Activated CD8-positive, alpha-beta T cell treated with anti-CD3 and anti-CD28 coated beads for 36 hours (primary cell): ENCODE measurements at places on chromosomes 13 and 19. TPM values are rescaled to one million over a fixed set of nuclear protein-coding genes. Genes with fewer than 3 reads are reported as not detected.

GRCh38 chr13:101231751-101232428 is 184.4 kb downstream of the NALCN start:
- H3K4me3 ChIP-seq = no peak overlapping the region
- H3K36me3 ChIP-seq = no peaks in the 10 kb centered on the region
- H3K27ac ChIP-seq = no peak overlapping the region
- no peaks in the 10 kb centered on the region for H3K4me1 ChIP-seq
- no peak for DNase-seq

DNA sequence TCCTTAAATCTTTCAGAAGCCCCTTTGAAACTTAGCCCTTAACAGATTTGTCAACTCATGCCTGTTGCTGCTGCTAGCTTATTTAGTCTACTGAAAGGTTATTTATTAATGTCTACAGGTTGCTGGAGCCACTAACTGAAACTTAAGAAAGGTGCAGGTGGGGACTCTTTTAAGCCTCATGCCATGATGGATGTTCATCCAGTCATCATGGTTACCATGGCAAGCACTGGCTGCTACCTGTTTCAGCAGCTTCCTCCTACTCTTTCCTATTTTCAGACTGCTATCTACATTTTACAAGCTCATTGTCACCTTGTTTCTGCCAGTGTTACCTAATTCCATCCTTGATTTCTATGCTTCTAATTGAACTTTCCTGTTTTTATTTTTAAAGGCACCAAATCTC is 27.1 kb downstream of the DGKH start:
- no peaks in the 10 kb centered on the region for H3K27me3 ChIP-seq
- DNase-seq = peak; percentile 27
- H3K36me3 ChIP-seq = peaks cover 9% of the 10 kb centered on the region

- no peaks in the 10 kb centered on the region for H3K4me1 ChIP-seq
- no peak overlapping the region for H3K4me3 ChIP-seq
- no peaks in the 10 kb centered on the region for H3K27me3 ChIP-seq
- H3K36me3 ChIP-seq = peaks cover 4% of the 10 kb centered on the region
- DNase-seq = peak; percentile 12
Observed at GRCh38 chr19:18672606-18673337, 10.7 kb upstream of the CRTC1 start.

GRCh38 chr13:41716236-41716635 is 244.7 kb downstream of the VWA8 start:
- H3K4me1 ChIP-seq = peaks cover 3% of the 10 kb centered on the region
- H3K4me3 ChIP-seq = no peak overlapping the region
- no peak overlapping the region for H3K27ac ChIP-seq
- no peaks in the 10 kb centered on the region for H3K27me3 ChIP-seq

- H3K4me1 ChIP-seq = peaks cover 12% of the 10 kb centered on the region
- no peak for DNase-seq
- no peak overlapping the region for H3K27ac ChIP-seq
- H3K36me3 ChIP-seq = peaks cover 69% of the 10 kb centered on the region
- H3K27me3 ChIP-seq = no peaks in the 10 kb centered on the region
Observed at GRCh38 chr19:57302727-57303401, 17.4 kb upstream of the ZNF543 start.

DNA sequence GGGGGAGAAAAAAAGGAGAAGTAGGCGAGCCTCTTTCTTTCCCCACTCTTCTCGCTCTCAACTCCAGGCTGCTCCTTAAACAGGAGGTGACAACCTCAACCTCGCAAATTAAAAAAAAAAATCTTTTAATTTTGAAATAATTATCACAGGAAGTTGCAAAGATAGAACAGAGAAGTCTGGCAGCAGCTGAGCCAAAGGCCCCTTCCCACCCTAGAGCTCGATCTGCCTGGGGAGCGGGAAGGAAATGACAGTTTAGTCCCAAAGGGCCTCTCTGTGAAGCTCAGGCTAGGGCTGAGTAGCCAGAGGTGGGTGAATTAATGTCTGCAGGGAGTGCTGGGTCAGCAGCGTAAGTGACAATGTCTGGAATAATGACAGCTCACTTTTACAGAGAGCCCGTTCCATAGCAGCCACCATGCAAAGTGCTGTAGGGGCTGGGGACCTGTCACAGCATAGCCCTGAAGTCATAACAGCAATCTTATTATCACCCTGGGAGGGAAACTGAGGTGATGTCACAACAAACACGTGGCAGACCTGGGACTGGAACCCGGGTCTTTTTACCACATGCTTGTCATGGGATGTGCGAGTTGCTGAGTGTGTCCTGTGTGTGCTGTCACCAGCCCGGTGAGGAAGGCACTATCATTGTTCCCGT is 8.8 kb upstream of the CD22 start:
- H3K4me3 ChIP-seq = no peak overlapping the region
- no peaks in the 10 kb centered on the region for H3K36me3 ChIP-seq
- no peak overlapping the region for H3K27ac ChIP-seq
- H3K4me1 ChIP-seq = peaks cover 10% of the 10 kb centered on the region

DNA sequence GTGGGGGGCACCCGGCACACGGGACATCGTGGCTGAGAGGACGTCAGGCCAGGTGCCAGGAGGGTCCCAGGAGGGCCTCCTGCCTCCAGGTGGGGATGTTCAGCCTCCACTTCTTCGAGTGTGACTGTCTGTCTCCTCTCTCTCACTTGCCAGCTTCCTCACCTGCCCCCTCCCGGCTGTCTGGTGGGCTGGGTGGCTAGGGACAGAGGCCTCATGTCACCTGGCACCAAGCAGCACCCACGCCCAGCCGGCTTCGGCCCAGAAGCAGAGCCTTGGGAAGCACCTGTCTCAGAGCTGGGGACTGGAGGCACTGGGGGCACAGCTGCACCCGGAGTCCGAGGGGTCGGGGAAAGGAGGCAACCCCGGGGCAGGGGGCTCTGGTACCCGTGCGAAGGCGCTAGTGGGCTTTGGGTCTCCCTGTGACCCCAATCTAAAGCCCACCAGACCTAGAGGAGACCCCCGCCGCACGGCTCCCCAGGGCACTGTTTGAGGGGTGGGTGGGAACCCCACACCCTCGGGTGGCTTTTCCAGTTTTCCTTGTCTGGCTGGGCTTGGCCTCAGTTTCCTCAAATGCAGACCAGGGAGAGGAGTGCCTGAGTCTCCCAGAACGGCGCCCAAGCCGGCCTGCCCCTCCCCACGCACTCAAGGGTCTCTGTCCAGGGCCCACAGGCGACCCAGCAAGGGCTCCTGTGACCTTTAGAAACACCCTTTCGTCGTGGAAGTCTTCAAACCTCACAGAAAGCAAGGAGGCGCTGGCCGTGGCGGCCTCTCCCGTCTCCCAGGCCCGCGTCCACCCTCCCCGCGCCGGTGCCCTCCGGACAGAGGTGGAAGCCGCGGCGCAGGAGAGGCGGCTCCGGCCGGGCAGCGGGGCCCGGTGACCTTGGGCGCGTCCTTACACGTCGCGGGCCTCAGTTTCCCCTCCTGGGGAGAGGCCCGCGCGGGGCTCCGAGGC is 664 bp upstream of the HCN2 start:
- peak; percentile 44 for DNase-seq
- H3K4me1 ChIP-seq = peaks cover 2% of the 10 kb centered on the region
- no peak overlapping the region for H3K27ac ChIP-seq
- no peak overlapping the region for H3K4me3 ChIP-seq
- H3K27me3 ChIP-seq = peaks cover 21% of the 10 kb centered on the region

DNA sequence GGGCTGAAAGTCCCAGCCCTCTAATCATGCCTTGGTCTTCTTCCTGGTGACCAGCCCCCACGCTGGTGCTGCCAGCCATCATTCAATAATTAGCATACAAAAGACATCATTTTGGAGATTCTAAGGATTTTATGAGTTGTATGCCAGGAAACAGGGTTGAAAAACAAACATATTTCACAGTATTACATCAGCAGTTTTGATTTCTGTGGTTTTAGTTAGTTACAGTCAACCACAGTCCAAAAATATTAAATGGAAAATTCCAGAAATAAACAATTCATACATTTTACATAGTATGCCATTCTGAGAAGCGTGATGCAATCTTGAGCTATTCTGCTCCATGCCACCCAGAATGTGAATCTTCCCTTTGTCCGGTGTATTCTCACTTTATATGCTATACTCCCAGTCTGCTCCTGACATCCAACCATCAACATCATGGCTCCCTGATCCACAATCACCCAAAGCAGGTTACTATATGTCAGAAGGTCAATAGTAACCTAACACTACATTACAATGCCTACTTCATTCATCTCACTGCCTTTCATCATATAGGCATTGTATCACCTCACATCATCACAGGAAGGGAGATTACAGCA is 49.2 kb downstream of the STOML3 start:
- no peaks in the 10 kb centered on the region for H3K36me3 ChIP-seq
- no peak overlapping the region for H3K27ac ChIP-seq
- no peak for DNase-seq
- no peaks in the 10 kb centered on the region for H3K4me1 ChIP-seq
- peaks cover 12% of the 10 kb centered on the region for H3K27me3 ChIP-seq
- no peak overlapping the region for H3K4me3 ChIP-seq

The KXD1 gene
- total RNA-seq = 142 TPM

The BCAM gene
- not detected for total RNA-seq

The DNAJB1 gene
- total RNA-seq = 52.0 TPM

The ADM5 gene
- total RNA-seq = 5.2 TPM

The MAG gene
- total RNA-seq = 0.31 TPM

The UBL5 gene
- 313 TPM for total RNA-seq

The TMC4 gene
- total RNA-seq = 0.54 TPM
